ENCODE measurements at places on chromosomes 13 and 19. TPM values are rescaled to one million over a fixed set of nuclear protein-coding genes. Genes with fewer than 3 reads are reported as not detected.

ZNF682 gene
- 21.7 TPM for total RNA-seq

FAM174C gene
- total RNA-seq, result 44.5 TPM

TMEM221 gene
- total RNA-seq, result 1.4 TPM

RASA3 gene
- 21.9 TPM for total RNA-seq

Data from H1 (cell line).